ENCODE measurements at places on chromosomes 3 and 15. TPM values are rescaled to one million over a fixed set of nuclear protein-coding genes. Genes with fewer than 3 reads are reported as not detected.

DNA sequence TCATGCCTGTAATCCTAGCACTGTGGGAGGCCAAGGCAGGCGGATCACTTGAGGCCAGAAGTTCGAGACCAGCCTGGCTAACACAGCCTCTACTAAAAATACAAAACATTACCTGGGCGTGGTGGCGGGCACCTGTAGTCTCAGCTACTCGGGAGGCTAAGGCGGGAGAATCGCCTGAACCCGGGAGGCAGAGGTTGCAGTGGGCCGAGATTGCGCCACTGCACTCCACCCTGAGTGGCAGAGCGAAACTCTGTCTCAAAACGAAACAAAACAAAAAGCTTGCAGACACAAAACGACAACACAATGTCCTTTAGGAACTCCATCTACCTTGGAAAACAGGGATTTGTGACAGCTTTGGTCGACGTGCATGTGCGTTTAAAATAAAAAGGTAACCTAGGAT is 716 bp upstream of the KLHL24 start:
- peak overlapping the region; percentile 87 for H3K4me3 ChIP-seq
- H3K36me3 ChIP-seq = no peaks in the 10 kb centered on the region
- H3K27me3 ChIP-seq = no peaks in the 10 kb centered on the region
- DNase-seq = no peak

GRCh38 chr3:143671626-143672025 is 176.6 kb downstream of the SLC9A9 start:
- no peak for DNase-seq
- H3K36me3 ChIP-seq = peaks cover 2% of the 10 kb centered on the region
- H3K4me1 ChIP-seq = peaks cover 23% of the 10 kb centered on the region

GRCh38 chr15:26630857-26631256 is 142.0 kb downstream of the GABRB3 start:
- H3K4me1 ChIP-seq = no peaks in the 10 kb centered on the region
- no peaks in the 10 kb centered on the region for H3K36me3 ChIP-seq
- no peak overlapping the region for H3K27ac ChIP-seq
- no peak for DNase-seq
- H3K27me3 ChIP-seq = no peaks in the 10 kb centered on the region
- no peak overlapping the region for H3K4me3 ChIP-seq

DNA sequence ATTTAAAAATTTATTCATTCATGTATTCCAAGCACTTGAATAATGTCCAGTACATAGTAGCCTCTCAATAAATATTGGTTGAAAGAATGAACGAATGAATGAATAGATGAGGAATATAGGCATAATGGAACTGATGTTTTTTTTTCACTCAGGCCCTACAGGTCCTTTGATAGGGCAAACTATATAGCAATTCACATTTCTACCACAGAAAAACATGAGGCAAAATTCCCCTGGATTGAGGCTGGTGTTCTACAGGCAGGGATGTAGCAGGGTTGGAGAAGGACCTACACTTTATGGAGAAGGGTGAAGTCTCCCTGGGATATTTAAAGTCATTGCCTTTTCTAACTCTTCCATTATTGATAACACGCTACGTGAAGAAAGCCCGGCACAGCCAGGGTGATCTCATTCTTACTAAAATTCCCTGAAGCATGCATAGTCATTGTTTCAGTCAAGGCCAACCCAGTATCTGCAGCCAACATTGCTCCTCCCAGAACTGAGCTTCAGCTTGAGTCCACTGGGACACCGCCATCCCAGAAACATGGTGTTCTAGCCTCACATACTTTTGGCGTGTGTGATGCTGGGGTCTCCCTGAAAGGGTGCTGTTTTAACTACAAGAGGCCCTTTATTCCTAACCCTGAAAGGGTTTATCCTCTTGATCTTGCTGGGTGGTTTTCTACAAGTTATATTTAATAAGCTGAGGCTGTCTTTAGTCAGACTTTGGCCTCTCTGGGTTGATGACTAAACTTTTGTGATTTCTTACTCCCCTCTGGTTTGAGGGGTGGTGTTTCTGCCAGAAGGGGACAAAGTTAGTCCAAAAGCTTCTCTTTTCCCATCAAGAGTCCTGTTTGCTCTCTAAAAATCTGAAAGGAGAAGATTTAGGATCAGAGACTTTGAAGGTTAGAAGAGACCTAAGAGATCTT is 25.9 kb upstream of the FBN1 start:
- no peaks in the 10 kb centered on the region for H3K27me3 ChIP-seq
- H3K27ac ChIP-seq = no peak overlapping the region
- no peaks in the 10 kb centered on the region for H3K36me3 ChIP-seq
- no peak overlapping the region for H3K4me3 ChIP-seq

DNA sequence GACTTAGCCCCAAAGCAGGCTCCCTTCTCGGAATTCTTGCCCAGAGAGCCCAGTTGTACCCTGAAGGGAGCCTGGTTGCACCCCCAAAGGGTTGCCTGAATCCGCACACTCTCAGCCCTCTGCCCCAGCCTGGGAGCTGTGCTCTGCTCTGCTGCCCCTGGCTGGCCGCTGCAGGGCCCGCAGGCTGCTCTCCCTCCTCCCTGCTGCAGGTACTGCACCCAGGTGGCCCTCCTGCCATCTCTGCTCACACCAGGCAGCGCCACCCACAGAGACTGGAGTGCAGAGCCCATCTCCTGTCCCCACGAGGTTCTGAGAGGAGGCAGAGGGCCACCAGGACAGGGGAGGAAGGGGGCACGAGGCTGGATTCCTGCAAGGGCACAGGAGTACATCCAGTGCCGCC is 134.2 kb upstream of the NSMCE3 start:
- no peak for DNase-seq
- H3K4me3 ChIP-seq = no peak overlapping the region
- H3K27me3 ChIP-seq = peaks cover 13% of the 10 kb centered on the region
- H3K27ac ChIP-seq = no peak overlapping the region
- H3K36me3 ChIP-seq = no peaks in the 10 kb centered on the region

DNA sequence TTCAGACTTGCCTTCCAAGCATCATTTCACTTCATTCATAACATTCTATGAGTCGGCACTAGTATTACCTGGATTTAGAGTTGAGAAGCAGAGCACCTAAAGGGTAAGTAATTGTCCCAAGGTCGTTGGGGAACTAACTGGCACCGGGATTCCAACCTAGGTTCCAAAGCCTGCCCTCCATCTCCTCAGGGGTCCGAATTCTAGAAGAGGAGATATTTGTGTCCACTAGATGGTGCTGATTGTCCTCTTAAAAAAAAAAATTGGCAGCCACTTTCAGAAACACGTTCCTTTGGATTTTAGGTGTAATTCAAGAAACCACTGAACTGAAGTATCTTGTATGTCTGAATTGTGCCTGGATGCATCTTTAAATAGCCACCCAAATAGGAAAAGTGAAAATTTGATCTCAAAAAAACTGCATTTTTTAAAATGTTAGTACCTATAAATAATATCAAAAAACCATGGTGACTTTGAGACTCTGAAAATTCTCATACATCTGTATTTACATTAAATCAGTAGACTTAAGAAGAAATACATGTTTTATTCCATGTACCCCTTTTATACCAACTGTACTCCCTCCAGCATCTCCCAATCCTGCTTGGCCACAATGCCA is 3.9 kb upstream of the FSIP1 start:
- H3K36me3 ChIP-seq = no peaks in the 10 kb centered on the region
- H3K4me3 ChIP-seq = no peak overlapping the region
- H3K27me3 ChIP-seq = no peaks in the 10 kb centered on the region
- no peak overlapping the region for H3K27ac ChIP-seq
- peaks cover 48% of the 10 kb centered on the region for H3K4me1 ChIP-seq

DNA sequence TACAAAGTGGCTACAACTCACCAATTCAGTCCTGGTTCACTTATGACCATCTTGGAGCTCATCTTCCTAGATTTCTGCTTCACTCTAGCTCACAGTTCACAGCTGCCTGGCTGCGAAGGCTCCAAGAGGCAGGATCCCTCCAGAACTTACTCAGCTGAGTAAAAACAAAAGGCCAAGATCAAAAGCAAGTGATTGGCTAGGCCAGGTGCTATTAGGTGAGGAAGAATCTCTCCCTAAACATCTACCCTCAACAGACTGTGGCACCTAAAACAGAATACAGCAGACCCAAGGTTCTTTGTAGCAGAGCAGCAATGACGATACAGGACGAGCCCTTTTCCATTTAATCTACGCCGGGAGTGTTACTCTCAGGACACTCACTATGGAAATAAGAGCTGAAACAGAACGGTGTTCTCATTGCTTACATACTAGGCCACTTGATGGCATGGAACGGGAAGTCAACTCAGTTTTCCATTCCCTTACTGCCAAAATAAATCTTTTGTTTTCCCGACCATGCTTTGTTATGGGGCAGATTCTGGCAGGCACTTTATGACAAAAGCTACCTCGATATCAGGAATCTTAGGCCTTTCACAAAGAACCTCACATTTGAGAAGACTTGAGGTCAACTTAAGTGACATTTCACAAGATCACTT is 901 bp downstream of the ICE2 start:
- peak overlapping the region; percentile 100 for H3K4me3 ChIP-seq
- peaks cover 7% of the 10 kb centered on the region for H3K27me3 ChIP-seq
- peaks cover 54% of the 10 kb centered on the region for H3K4me1 ChIP-seq
- H3K27ac ChIP-seq = peak overlapping the region; percentile 100
- peaks cover 28% of the 10 kb centered on the region for H3K36me3 ChIP-seq

DNA sequence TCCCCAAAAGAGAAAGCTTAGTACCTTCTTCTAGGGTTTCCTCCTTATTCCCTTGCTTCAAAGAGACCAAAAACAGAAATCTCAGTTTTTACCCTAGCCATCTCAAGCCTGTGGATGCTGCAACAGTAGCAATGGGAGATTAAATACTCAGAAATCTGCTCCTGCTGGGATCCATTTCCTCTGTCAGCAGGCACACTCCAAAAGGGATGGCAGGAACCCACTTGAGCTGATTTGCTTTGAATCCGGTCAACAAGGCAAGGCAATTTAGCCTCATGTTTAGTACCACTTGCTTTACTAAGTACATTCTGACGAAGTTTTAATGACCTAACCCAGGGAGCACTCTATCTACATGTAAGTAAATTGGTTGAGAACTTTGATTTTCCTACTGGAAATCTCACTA is 590.0 kb upstream of the ADAMTS9 start:
- H3K36me3 ChIP-seq = no peaks in the 10 kb centered on the region
- DNase-seq = no peak
- H3K4me3 ChIP-seq = no peak overlapping the region
- no peaks in the 10 kb centered on the region for H3K27me3 ChIP-seq
- H3K4me1 ChIP-seq = no peaks in the 10 kb centered on the region

SEMA5B gene
- total RNA-seq = not detected

HIGD2B gene
- 0.26 TPM for total RNA-seq

IL17RE gene
- 1.2 TPM for total RNA-seq
